ENCODE measurements at places on chromosomes 11 and 22.

DNA sequence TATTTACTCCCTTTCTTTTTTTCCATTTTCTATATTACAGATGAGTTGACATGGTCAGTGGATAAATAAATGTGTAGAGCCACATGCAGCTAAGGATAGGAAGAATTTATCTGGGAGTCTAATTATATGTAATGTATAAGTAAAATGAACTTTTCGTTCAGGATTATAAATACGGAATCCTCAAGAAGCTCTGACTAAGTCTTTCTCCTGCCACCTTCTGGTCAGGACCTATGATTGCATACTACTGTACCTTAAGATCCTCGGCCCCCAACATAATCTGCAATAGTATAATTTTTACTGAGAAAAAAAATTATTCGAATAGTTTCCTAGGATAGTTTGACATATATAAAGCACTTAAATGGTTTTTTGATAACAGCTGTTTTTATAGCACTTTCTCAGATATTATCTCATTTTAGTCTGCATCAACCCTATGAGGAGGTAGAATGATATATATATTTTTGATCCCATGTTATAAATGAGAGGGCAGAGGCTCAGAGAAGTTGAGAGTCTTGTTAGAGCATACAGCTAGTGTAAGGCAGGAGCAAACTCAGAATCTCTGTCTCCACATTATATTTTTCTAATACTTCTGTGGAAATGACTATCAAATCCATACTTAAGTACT is 36.1 kb downstream of the CCDC90B start:
- no peak for DNase-seq

- no peak for DNase-seq
Observed at GRCh38 chr11:18317551-18317950, 4.4 kb downstream of the HPS5 start.

- DNase-seq, result no peak
Observed at GRCh38 chr22:17634696-17635095, 3.9 kb upstream of the BCL2L13 start.

DNA sequence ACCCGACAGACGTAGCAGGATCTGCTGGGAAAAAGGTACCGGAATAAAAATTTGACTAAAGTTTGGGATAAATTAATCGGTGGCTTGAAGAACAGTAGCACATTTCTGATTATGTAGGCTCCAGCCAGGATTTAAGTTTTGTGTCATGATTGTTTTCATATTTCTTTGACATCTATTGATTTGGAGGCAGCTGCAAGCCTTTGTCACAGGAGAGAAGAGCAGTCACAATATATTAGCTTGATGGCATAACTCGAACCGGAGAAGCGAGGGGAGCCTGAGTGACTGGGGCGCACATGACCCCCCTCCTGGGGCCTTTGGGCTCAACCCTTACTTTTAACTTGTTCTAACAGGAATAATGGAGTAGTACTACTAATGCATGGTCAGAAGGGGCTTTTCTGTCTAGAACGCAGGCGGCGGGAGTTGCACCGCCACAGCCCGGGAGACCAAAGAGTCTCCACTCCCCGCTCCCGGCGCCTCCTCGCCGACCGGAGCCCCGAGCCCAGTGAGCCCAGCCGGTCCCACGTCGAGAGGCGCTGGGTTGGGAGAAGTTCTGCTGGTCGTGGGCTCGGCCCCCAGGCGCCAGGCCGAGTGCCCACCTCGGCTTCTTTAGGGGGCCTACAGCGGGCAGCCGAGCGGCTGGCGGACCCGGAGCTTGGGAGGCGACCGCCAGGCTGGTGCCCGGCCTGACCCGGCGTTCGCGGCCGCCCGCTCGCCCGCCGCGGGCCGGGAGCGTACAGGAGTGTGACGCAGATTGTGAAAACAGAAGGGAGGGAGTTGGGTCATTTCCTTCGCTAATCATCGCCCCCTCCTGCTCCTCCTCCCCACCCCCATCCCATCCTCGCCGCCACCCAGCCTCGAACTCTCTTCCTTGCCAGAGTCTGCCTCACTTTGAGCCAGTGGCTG is 15.7 kb upstream of the PAX6 start:
- no peak for DNase-seq

DNA sequence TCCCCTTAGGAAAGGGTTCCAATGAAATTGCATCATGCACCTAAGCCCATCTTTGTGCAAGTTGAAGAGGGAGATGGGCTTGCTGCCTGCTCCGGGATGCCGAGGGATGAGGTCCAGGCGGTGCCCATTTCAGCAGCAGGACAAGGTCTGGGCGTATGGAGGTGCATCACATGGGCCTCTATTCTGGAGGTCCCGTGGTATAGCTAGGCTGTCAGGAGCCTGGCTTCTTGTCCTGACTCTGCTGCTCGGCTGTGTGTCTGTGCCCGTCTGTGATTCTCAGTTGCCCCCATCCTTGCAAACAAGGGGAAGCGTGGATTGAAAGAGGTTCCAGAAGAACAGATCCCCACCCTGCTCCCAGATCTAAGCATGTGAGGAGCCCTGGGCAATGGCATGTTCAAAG is 130.0 kb downstream of the OSBP2 start:
- DNase-seq, result no peak

- no peak for DNase-seq
Observed at GRCh38 chr11:18617688-18618341, 16.3 kb downstream of the SPTY2D1 start.

DNA sequence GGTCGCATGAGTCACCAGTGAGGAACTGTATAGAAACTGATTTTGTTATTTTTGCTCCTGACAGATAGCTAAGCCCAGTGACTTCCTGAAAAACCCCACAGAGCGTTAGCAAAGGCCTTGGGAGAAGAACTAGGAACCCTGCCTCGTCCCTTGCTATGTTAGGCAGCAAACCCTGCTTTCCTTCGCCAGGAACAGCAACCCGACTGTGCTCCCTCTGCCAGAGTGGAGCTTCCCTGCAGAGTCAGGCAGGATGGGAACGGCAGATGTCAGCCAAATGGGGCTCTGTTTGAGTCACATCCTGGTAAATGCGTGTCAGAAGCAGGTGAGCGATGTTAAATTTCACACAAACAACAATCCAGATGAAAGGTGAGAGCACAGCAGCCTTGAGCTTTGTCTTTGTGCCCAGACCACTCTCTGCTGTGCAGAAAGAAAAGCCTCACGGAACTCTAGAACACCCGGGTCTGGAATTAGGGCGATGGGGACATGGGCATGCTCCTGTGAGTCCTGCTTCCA is 186.6 kb downstream of the ADAMTS15 start:
- DNase-seq, result no peak

GRCh38 chr22:39518144-39518786 is 2.1 kb upstream of the ATF4 start:
- DNase-seq, result no peak

GRCh38 chr11:111264646-111265045 is 19.1 kb downstream of the POU2AF2 start:
- no peak for DNase-seq

DNA sequence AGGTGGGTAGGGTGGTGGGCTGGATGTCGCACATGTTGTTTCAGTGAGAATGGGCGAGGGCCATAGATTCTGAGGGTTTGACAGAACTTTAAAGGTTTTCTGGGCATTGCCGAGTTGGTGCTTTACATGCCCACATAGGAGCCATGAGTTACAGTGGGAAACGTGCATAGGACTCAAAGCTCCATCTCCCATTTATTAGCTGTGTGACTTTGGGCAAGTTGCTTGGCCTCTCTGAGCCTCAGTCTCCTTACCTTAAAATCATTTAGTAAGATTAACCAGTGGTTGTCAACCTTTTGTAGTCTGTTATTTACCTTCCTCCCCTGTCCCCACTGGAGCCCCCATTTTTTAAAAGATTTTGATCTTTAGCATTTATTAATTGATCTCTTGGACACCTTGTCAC is 67.4 kb downstream of the SYT13 start:
- no peak for DNase-seq

- no peak for DNase-seq
Observed at GRCh38 chr11:32029721-32030120, 61.2 kb upstream of the RCN1 start.

GRCh38 chr11:69674267-69674885 is 777 bp downstream of the LTO1 start:
- no peak for DNase-seq

GRCh38 chr22:27919942-27920755 is 1.1 kb upstream of the PITPNB start:
- no peak for DNase-seq

GRCh38 chr11:14554959-14555358 is 34.8 kb upstream of the PSMA1 start:
- no peak for DNase-seq

- no peak for DNase-seq
Observed at GRCh38 chr22:19837915-19838314, 16.8 kb downstream of the GNB1L start.

GRCh38 chr22:36383110-36383581 is 4.6 kb downstream of the MYH9 start:
- DNase-seq, result no peak

DNA sequence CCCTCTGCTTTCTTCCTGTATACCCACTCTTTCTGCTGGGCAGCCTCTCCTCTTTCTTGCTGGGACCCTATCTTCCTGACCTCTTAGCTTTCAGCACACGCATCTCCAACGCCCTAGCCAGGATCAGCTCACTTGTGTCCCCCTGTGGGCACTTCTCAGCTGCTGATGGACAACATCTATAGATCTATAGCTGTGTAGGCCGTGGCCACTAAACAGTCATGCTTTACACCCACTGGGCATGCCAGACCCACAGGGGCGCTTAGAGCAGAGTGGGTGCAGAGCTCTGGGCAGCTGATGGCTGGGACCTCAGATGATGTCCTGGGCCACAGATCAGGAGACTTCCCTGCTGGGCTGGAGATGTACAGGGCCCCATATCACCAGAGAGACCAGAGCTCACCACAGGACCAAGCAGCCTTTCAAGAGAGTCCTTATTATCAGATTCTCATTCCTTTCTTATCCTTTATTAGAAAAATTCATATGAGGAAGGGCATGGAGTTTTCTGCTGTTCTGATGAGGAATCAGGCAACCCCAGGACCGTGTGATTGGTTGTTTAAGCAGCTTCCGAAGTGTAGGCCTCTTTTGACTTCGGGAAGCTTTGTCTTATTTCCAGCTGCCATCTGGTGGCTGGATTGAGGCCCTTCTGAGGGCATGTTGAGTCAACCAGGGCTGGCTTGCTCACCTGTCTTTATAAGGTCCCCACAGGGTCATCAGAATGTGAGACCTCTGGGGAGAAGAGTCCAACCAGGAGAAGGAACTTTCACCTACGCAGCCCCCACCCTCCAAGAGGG is 60.5 kb downstream of the OSBP2 start:
- DNase-seq, result peak; percentile 52

DNA sequence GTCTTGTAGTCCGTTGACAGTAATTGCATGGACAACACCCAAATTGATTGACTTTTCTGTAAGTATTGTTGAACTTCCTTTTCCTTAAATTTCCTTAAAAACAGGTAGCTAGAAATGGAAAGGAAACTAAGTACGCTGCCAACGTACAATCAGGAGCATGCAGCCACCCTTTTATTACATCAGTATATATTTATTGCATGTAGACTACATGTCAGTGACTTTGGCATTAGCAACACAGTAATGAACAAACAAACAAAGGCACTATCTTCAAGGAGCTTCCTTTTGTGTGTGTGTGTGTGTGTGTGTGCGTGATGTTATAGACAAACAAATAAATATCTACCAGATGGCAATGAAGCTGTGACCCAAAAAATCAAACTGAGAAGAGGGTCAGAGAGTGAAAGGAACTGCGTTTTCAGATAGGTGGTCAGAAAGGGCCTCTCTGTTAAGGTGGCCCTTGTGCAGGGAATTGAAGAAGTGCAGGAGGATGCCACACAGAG is at the start of gene OR9Q1:
Gene OR9Q1 (plus strand): TSS at position 447 of the 497 bp plus-strand sequence. CDS start 155,564 bp downstream, outside the sequence.
- DNase-seq, result no peak

DNA sequence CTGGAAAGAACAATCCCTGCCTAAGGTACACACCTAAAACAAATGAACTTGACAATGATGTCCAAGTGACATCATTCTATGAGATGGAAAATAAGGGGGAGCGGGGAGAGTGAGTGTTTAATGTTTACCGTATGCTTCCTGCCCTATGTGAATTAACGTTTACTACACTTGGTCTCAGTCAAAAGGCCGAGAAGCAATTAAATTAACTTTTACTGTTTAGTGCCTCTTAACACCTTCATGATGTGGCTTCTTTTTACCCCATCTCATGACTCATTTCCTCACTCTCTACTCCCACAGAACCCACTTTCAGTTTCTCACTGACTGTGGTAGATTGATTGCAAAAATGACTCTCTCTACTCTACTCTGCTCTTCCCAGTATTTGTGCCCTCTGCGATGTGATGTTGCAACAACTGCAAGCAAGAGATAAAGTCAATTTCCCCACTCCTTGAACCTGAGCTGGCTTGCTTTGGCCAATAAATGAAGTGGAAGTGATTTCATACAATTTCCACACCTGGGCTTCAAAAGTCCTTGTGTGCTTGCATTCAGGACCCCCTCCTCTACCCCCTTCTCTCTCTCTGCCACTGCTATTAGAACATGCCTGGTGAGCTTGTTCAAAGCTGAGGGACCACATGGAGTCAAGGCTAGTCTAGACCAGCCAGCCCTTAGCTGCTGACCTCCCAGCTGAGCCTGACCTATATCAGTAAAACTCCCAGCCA is 11.6 kb upstream of the ALKBH3 start:
- DNase-seq, result no peak
